ENCODE measurements at places on chromosomes 12 and 14. TPM values are rescaled to one million over a fixed set of nuclear protein-coding genes. Genes with fewer than 3 reads are reported as not detected.

KRT78 gene
- 1.9 TPM for total RNA-seq

TOMM20L gene
- not detected for total RNA-seq

GLS2 gene
- 5.9 TPM for total RNA-seq

CLBA1 gene
- total RNA-seq, result 10.1 TPM

ZDHHC22 gene
- total RNA-seq, result 12.0 TPM

RERGL gene
- 1.7 TPM for total RNA-seq

NTF3 gene
- 2.3 TPM for total RNA-seq

PSME1 gene
- total RNA-seq, result 24.5 TPM

WNT5B gene
- 30.7 TPM for total RNA-seq

RTN1 gene
- 870 TPM for total RNA-seq

GRIP1 gene
- 104 TPM for total RNA-seq

CLEC6A gene
- total RNA-seq, result not detected

FLVCR2 gene
- 2.5 TPM for total RNA-seq

B3GNT4 gene
- 7.2 TPM for total RNA-seq

AREL1 gene
- 53.2 TPM for total RNA-seq

COCH gene
- total RNA-seq, result 39.1 TPM

PLCZ1 gene
- not detected for total RNA-seq

SAMD15 gene
- 8.1 TPM for total RNA-seq

LETMD1 gene
- total RNA-seq, result 56.8 TPM

AQP5 gene
- 0.62 TPM for total RNA-seq

LIN52 gene
- 14.3 TPM for total RNA-seq

HPD gene
- not detected for total RNA-seq

LIN7A gene
- total RNA-seq, result 37.7 TPM

RFX4 gene
- 3.6 TPM for total RNA-seq

THTPA gene
- 6.9 TPM for total RNA-seq

Measured in occipital lobe (tissue), 3 donors.